ENCODE measurements at places on chromosomes 12 and 14.
A peak's percentile ranks its signal among the peaks of the same experiment; 100 is the strongest.

DNA sequence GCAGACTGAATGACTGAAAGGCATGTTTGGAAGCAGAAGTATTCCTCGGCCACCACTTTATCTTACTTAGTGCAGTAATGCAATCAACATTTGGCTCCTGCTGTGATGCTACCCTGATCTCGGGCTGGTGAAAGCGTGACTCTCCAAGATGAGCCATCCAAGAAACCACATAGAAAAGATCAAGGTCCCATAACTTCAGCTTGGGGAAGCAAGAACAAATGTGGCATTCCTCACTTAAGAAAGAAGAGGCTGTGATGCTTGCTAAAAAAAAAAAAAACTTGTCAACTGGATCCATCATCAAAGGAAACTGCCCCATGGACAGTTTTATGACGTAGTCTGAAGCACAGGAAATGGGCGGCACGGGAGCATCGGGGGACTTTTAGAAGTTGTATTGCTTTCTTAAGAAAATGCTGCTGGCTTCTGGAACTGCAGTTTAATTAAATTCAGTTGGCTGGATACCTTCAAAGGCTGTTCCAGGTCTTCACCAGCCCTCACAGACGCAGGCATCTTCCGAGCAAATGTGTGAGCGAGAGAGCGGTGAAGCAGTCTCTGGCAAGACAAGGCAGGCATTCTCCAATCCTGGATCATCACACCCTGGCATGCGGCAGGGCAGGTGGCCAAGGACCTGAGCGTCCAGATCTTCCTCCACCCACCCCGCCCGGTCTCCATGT, 38.2 kb upstream of the MAP1LC3B2 start:
- DNase-seq: peak; percentile 91

DNA sequence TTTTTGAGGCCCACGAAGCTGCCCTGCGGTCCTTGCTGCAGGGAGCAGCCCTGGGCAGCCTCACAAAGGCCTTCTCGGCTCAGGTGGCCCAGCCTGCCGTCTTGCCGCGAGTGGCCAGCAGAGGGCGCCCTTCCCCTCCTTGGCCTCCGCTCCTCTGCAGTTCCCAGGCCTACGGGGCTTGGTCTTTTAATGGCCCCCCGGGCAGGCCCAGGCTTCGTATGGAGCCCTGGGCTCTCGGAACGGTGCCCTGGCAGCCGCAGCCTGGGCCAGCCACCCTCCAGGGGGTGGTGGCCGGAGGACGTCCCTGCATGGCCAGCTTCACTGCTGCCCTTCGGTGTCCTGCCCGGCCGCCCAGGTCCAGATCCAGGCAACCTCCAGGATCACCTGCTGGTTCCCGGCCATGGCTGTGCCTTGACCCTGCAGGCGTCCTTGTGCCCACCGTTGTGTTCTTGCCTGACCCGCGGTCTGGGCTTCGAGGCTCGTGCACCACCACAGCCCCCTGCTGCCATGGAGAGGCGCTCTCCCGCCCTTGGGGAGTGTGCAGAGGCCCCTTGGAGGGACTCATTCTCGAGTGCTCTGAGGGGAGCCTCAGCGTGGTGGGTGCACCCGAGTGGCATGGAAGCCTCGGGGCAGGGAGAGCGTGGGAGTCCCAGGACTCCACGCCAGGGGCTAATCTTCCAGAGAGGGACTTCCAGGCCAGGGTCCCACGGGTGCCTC, 9.4 kb downstream of the ASPG start:
- DNase-seq: peak; percentile 18

- DNase-seq: no peak
Observed at GRCh38 chr14:36439766-36440165, 80.3 kb downstream of the NKX2-1 start.

GRCh38 chr14:68767248-68767645, 25.6 kb downstream of the ZFP36L1 start:
- no peak for DNase-seq

- DNase-seq: no peak
Observed at GRCh38 chr14:73736842-73737241, 22.7 kb upstream of the PNMA1 start.

DNA sequence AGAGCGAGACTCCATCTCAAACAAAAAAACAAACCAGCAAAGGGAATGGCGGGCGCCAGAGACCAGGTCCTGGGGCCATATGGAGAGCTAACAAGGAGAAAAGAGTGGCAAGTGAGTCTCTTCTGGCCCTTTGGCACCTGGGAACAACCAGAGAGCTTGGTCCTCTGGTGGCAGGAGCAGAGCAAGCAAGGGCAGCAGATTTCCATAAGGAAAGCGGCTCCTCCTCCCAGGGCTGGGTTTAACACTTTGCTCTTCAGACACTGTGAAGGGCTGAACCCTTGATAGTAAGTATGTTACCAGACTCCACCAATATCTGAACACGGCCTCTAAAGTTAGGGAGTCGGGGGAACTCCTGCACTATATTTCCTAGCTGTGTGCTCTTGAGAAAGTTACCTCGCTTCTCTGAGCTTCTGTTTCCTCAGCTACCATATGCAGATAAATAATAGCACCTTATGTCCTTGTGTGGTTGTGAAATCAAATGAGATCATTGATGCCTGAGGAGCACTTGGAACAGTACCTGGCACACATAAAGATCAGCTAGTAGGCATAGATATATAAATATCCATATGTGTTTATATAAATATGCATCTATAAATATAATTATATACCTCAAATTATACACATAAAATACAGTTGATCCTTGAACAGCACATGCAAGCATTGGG, 33.4 kb upstream of the PLEKHG6 start:
- DNase-seq: no peak

DNA sequence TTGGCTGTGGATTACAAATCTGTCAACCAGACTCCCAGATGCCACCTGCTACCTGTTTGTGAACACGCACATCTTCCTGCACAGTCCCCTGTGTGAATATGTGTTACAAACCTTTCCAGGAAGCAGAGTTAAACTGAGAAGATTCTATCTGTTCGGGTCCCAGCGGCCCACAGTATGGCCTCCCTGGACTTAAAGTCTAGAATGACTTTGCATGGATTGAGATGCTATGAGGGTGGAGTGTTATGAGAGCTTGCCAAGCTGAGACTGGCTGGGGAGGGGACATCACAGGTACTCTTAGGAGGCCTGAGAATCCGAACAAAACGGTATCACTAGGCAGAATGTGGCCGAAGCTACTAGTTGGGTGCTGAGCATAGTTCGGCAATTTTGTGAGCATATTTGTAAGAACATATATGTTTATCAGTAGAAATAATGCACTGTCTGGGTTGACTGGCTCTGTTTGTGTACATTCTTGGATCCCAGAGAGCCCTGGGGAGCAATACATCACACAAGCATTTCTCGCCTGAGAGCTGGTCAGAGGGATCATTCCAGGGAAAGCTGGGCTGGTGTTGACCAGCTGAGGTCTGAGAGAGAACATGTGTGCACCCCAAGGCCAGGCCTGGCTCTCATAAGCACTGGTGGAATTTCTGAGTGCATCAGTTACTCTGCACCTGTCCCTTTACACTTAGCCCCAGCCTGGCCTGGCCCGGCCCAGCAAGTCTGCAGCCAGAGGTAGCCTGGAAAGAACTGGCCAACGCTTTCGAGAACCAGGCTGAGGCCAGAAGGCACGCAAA, 29.8 kb upstream of the LTBP2 start:
- DNase-seq: peak; percentile 82

DNA sequence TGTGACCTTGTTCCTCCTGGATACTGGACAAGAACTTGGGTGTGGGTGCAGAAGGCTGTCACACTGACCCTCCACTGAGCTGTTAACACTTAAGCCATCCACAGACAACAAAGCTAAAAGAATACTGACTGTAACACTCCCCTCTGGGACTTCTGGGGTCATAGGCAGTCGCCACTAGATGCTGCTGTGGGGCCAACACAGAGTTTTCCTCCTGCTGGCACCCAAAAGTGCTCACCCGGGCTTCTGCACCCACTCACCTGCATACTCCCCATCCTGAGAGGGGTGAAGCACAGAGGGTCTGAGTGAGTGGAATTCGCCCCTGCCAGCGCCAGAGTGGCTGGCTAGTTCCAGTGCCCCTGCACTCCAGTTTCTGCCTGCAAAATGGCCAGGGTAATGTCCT, 422.4 kb upstream of the LMO3 start:
- DNase-seq: no peak

DNA sequence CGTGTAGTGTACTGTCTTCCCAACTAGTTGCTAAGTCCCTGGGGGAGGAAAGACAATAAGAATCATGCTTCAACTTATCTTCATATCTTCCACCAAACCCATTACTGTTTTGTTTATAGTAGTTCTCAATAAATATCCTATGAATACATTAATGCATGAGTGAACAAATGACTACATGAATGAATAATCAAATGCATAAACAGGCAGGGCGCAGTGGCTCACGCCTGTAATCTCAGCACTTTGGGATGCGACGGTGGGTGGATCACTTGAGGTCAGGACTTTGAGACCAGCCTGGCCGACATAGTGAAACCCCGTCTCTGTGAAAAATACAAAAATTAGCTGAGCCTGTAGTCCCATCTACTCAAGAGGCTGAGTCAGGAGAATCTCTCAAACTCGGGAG, 32.1 kb upstream of the NR2C1 start:
- DNase-seq: no peak

GRCh38 chr12:67241482-67241881, 27.7 kb upstream of the CAND1 start:
- peak; percentile 21 for DNase-seq

- no peak for DNase-seq
Observed at GRCh38 chr14:68604361-68604730, 188.5 kb downstream of the ZFP36L1 start.

DNA sequence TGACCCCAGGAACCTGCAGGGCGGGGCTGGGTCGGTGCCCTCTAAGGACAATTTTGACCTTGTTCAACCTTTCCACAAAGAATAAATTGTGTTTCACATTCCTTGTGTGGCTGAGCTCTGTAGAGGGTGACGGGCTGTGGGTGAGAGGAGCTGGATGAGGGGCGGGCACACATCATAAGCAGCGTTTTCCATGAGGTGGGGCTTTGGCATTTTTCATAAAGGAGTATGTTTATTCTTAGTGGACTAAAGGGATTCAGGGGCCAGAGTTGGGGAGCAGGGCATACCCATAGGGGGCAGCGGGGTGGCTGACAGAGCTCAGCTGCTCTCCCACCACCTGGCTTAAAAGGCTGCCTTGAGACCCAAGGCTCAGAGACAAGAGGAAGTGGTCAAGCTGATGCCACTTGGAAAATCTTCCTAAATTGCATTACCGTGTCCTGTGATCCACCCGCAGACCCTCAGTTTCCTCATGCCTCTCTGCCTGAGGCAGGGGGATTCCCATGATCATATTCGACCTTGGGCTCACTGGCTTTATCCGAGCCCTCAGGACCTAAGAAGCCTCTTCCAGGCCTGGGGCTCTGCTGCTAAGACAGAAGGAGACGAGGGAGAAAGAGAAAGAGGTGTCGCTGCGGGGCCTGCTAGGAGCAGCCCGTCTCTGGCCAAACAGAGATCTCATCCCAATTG, 11.4 kb downstream of the MMP14 start:
- peak; percentile 66 for DNase-seq

- peak; percentile 79 for DNase-seq
Observed at GRCh38 chr12:50924439-50925341, 27.7 kb upstream of the HIGD1C start.

DNA sequence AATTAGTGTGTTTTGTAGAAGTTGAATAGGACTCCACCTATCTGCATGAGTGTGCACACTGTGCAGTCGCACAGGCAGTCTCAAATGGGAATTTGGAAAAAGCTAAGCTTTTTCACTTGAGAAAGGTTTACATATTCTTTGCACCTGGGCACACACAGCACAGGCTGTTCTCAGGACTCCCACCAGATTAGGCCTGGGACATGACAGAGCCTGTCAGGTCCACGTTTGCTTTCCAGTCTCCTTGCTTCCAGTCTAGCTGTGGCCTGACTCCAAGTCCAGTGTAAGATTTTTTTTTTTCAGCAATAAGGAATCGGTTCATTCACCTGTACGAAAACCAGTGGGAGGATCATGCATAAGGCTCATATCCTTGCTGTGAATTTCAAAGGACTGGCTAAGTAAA, 181.3 kb downstream of the ZFP36L1 start:
- DNase-seq: no peak

- DNase-seq: peak; percentile 28
Observed at GRCh38 chr12:88546226-88546625, 34.0 kb downstream of the KITLG start.

GRCh38 chr12:115210533-115211252, 526.7 kb upstream of the TBX3 start:
- DNase-seq: no peak

DNA sequence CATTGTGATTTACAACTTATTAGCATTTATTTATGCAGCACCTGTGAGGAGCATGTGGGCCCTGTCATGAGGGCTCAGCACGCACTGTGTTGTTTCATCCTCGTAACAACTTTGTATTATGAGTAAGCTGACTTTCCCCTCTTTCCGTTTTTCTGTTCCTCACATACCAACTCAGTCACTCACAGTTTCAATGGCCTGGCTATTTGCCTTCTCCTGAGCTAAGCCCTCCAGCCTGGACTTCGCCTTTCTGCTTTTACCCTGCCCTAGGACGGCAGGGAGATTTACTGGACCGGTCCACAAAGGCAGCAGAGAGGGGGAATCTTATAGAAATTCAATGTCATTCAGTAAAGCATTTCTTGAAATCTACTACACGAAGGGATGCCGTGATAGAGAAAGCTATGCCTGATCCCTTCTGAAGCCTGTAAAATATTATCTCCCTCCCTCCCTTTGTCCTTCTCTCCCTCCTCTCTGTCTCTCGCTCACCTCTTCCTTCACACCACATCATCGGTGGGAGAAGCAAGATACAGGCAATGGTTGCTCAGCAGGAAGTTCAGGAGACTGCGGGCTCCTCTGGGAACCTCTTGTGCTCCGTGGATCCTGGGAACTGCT, 219.2 kb upstream of the TBX3 start:
- DNase-seq: peak; percentile 86

GRCh38 chr12:8493084-8493483, 20.2 kb upstream of the CLEC4D start:
- DNase-seq: no peak

GRCh38 chr14:99542566-99542965, 61.4 kb downstream of the CCNK start:
- DNase-seq: no peak

DNA sequence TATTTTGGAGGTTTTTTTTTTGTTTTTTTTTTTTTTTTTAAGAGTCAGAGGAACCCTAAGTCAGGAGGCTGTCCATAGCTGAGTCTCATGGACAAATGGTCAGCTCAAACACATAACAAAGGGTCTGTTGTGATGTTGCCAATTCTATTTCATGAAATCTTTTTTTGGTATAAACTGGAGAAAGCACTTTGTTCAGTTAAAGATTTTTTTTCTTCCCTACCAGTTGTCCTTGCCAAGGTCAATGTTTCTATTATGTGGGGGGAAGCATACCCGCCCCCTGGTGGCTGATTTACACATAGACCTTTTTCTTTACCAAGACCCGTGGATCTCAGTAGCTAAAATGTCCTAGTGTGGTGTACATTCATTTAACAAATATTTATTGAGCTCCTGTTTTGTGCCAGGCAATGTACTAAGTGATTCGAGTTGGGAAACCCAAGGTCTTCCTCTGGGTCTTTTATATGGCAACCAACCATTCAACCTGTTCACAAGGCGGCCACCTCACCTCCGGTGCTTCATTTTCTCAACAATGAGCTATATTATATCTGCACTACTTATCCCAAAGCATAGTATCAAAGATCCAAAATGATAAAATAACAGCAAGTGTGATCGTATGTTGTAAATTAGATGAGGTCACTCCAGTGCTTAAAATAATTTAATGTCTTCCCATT, 214.5 kb downstream of the PAH start:
- DNase-seq: peak; percentile 79

- DNase-seq: no peak
Observed at GRCh38 chr12:8590842-8591545, 21.7 kb downstream of the AICDA start.
